COR-L47 (cell line): ENCODE measurements at places on chromosomes 12 and 14.

- no peak for DNase-seq
Observed at GRCh38 chr14:105733081-105734065, 207.0 kb downstream of the TMEM121 start.

GRCh38 chr14:58299401-58300330 lies 1.3 kb downstream of the ARID4A start:
- DNase-seq, result no peak

GRCh38 chr14:104594310-104595046 lies 10.1 kb downstream of the TMEM179 start:
- DNase-seq, result no peak

DNA sequence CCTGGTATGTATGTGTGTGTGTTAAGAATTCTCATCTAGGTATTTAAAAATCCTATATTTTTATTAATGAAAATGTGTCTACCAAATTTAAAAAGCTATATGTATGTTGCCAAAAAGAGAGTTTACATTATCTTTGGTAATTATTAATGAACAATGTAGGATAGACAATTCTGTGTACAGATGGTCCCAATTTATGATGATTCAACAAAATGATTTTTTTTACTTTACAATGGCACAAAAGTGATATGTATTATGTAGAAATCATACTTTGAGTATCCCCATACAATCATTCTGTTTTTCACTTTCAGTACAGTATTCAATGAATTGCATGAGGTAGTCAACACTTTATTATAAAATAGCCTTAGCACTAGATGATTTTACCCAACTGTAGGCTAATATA lies 39.4 kb downstream of the IRAK3 start:
- no peak for DNase-seq

DNA sequence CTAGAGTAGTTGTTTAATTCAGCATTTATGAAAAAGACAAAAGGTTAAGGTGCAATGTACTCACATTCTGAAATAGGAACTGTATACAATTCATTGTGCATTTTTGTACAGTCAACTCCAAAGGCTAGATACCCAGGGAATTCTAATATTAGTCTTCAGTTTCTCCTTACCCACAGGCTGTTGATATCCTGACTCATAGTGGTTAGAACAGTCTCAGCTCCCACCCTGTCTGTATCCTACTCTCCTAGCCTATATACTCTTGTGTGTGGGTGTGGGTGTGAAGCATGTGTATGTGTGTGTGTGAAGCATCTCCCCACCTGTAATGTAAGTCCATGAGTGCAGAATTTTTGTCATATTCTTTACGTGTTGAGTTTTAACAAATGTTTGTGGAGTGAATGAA lies 229.5 kb downstream of the NAV3 start:
- no peak for DNase-seq

DNA sequence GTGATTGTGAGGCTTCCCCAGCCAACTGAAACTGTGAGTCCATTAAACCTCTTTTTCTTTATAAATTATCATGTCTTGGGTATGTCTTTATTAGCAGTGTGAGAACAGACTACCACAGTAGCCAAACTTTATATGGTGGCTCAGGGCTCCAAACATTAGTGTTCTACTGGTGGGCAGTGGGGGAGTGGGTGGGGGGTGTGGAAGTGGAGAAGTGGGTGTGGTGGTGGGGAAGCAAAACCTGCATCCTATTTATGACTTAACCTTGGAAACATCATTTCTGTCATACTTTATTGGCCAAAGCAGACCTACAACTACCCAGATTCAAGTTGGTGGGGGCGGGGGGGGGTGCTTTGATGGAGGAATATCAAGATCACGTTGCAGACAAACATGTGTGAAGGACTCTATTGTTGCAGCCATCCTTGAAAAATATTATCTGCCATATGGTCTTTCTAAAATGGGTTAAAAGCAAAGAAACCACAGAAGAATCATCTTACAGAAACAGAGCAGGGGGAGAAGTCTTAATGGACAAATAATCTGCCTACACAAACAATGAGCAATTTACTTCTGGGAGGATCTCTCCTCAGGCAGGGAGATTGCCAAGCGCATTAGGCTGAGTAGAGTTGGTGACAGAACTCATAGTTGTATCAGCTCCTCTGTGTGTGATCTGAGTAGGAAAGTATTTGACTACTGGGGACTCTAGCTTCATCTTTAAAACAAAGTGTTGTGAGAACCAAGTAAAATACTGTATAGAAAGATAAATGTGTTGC lies 1.4 kb upstream of the PWP1 start:
- DNase-seq, result no peak

DNA sequence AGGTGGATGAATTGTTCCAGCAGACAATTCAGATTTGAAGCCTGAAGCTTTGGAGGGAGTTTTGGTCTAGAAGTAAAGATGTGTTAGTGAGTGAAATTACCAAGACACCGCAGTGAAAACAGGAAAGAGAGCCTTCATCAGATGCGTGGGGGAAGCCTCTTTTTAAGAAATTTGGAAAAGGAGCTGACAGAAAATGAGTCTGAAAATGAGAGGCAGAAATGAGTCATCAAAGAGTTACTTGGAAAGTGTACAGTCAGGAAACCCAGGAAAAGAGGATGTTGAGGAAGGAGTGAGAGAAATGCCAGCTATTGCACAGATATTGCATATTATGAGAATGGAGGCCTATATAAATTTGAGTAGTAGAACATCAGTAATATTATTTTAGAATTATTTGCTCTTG lies 520.7 kb downstream of the NRXN3 start:
- DNase-seq, result no peak

DNA sequence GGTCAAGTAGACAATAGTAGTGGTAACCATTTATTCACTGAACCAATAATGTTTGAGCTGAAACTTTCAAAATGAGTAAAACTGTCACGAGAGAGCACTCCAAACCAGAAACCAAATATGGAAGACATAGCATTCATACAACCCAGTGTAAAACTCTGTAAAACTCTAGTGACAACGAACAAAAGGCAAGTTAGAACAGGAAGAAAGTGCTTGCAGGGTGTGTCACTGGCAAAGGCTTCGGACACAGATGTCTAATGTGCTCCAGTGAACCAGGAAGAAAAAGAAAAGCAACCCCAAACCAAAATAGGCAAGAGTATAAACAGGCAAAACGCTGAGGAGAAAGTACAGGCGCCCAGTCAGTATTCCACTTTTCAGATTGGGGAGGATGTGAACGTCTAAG lies 79.3 kb upstream of the FZD10 start:
- no peak for DNase-seq

- DNase-seq, result no peak
Observed at GRCh38 chr14:38201137-38201828, 6.4 kb upstream of the SSTR1 start.

GRCh38 chr12:67356380-67356774 lies 87.2 kb downstream of the CAND1 start:
- DNase-seq, result peak; percentile 64
